ENCODE measurements at places on chromosomes 3 and 15.
A peak's percentile ranks its signal among the peaks of the same experiment; 100 is the strongest.

- DNase-seq: no peak
Observed at GRCh38 chr3:106399761-106400160, 530.9 kb upstream of the CBLB start.

- DNase-seq: no peak
Observed at GRCh38 chr15:51328926-51329325, 9.5 kb downstream of the CYP19A1 start.

DNA sequence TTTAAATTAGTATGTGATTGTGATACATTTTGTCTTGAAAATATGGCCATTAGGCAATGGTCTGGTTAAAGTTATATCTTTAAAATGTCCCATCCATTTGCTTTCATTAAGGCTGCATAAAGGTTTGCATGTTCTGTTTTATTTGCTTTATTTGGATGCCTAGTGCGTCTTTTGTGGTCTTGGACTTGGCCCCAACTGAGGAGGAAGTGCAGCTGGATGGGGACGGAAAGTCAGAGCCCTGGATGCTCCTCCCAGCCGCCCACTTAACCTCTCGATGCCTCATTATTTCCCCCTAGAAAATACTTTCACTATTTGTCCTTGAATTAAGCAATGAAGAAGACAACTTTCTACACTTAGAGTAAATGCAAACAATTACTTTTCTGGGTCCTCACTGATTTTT is 898.2 kb downstream of the MCTP2 start:
- no peak for DNase-seq

DNA sequence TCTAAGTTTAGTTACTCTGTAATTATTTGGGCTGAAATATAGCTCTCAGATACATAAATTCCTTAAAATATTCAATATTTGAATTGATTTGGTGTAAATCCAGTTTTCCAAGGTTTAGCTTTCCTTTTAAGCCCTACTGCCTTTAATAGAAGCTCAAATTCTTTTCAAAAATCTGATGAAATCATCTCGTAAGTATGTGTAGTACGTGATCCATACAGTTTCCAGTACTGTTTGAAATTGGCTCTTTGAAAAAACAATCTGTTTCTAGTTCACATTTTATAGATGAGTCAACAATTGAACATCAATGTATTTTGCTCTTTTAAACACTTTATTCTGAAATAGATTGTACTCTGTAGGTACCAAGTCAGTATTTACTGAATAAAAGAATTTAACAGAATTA is 84.2 kb downstream of the LRRC49 start:
- no peak for DNase-seq

DNA sequence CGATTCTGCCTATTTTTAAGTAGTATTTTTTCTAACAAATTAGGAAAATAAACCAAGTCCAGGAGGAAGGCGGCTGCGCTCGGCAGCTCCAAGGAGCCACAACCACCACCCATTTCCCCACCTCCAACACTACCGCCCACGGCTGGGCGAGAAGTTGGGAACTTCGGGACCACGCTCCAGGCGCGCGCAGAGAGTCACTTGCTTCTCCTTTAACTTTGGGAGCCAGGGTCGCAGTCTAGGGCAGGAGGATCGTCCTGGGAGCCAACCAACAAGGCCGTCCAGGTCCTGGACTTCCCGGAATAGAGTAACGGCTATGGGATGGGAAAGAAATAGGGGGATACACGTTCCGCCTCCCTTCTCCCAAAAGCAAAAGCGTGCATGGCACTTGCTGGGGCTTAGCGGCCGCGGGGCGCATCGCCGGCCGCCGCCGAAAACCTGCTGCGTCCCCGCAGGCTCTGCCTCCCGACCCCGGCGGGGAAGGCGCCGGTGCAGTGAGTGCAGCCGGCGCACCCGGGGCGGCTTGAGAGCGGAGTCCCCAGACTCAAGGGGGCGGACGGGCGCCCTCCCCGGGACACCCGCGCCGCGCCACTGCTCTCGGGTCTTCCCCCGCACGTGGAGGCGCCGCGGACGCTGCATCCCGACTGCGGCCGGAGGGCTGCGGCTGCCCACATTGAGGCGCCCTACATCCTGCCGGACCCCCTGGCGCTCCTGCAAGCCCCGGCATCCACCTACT is 699 bp downstream of the MEGF11 start:
- DNase-seq: no peak

- no peak for DNase-seq
Observed at GRCh38 chr3:87128006-87128405, 99.1 kb upstream of the CHMP2B start.

DNA sequence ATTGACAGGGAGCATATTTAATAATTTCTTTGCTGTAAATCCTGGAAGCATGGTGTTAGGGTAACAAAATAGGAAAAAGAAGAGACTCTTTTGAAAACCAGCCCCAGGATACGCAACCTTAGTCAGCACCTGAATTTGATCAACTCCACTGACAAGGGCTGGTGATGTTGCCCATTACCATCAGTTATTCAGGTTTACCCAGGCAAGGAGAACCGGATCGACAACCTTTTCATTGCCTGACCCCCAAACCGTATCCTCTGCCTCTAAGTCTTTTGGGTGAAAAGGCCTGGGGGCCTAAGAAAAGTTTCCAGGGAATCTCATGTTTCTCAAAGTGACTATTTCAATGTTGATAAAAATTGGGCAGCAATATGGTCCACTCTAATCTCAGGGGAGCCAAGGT is 313.3 kb downstream of the KBTBD8 start:
- no peak for DNase-seq

DNA sequence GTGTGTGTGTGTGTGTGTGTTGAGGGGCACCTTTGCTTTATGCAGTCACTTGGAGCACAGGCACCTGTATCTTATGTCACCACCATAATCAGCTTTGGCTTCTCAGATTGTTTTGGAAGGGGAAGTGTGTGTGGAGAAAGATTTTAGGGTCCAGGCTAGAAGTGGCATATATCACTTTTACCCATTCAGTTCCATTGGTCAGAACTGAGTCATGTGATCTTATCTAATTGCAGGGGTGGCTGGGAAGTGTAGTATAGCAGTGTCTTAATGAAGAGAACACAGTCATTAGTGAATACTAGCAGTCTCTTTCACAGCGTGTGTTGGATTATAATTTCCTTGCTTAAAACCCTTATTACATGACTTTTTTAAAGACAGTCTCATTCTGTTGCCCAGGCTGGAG is 20.6 kb downstream of the NCK1 start:
- peak; percentile 62 for DNase-seq

GRCh38 chr3:126760541-126760940 is 56.5 kb downstream of the CHCHD6 start:
- DNase-seq: no peak

DNA sequence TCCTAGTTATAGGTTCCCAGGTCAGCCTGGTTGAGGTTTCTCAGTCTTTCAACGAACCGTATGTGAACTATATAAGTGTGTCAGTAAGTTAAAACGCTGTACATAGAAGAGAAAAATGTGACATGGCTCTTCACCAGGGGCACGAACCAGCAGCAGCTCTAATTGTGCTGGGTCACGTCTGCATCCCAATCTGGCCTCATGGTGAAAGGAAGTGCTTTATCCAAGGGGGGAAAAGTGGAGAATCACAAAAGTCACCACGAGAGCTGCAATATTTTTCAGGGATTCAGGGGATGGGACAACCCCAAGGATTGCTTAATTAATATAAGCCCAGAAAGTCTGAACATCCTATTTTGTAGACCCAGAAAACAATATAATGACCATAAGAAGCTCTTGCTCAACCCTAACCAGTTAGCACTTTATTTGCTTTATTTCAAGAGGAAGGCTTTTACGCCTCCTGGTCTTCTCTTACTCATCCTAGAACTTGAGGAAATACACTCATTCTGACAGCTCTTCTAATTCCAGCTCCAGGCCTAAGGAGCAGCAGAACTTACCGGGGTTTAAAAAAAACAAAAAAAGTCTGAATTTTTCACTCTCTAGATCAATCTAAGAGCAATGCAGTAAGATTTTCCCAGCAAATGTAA is 16.5 kb downstream of the ANXA2 start:
- no peak for DNase-seq

GRCh38 chr15:78316283-78317083 is 17.1 kb upstream of the SKIC8 start:
- no peak for DNase-seq

DNA sequence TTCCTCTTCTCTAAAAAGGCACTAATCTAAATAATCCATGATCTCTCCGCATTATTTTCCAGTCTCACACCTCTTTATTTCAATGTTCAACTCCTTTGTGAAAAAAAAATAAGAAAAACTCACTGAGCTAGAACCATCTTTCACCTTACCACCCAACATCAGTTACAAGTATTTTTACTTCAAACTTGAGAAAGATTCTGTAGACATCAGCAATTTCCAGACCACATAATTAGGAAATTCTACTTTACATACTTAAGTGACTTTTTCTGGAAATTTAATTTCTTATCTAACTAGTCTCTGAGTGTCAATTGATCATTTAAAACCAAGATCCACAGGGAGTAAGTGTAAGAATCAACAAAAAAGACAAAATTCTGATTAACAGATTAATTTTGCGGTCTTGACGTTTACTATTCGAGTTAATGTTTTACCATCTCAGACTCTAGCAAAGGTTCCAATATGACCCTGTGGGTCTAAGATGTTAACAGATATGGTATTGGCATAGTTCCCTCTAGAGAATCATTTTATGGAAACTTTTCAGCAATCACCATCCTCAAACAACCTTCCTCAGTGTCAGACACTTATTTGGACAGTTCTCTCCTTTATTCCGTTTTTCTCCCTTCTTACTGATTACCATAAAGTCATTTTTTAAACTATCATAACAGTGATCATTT is 5.1 kb downstream of the ATP13A3 start:
- no peak for DNase-seq

DNA sequence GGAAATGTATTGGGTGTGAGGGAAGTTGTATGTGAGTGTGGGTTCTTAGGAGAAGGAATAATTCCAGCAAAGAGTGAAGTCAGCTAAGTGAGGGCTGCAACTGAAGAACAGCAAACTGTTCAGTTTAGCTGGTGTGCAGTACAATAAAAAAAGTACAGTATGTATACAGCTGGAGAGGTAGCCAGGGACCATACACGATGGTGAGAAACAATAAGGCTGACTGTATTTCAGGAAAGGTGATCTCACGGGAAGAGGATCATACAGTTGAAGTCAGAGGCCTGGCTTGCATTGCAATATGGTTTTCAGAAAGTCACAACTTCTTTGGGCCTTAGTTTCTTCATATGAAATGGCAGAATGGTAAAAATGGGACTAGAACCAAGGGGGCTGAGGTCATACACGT is 222.4 kb downstream of the NEK10 start:
- no peak for DNase-seq

GRCh38 chr3:182792901-182793662 is at the start of gene ATP11B:
TSS of gene ATP11B (plus strand) at chr3:182793504. CDS start at chr3:182793760, 256 bp downstream.
- DNase-seq: peak; percentile 93

DNA sequence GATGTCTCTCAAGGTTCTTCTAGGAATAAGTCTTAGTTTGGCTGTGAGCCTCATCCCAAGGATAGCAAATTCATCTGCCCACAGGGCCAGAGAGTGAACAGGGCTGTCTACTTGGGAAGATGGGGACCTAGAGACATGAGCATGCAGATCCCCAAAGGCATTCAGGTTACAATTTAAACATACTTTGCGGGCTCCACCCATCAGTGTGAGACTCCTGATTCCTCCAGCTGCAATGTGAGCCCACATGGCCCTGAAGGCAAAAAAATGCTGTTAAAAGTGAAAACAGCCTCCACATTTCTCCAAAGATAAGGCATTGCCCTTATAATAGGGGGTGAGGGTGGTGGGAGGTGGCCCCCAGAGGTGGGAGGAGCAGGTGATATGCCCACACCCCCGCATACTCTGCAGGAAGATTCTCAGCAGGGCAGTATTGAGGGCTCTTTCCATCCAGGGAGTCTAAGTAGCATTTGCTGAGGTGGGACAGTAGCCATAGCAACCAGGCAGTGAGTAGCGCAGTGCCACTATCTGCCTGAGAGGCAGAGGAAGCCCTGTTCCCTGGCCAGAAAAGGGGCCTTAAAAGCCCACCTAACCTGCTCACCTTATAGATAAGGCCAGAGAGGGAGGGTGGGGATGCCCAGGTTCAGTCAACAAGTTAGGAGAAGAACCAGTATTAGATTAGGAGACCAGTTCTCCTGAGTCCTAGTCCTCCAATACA is 31.2 kb downstream of the TGM4 start:
- no peak for DNase-seq

DNA sequence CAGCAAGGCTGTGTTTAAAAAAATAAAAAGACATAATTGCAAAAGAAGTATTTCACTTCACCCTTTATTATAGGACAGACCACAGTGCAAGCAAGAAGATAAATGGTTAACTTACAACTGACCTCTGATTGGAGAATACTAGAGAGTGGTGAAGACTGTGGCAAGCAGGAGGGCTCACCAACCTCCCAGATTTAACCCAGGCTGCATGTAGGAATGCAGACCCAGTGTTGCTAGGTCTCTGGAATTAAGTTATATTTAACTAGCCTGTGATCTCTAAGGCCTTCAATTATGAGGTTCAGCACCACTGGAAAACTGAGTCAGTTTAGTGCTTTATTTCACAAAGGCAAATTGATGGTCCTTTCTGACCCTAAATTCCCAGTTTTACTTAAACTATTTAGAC is 436.6 kb downstream of the LPP start:
- DNase-seq: no peak

GRCh38 chr3:126341755-126342150 is 15.5 kb downstream of the KLF15 start:
- no peak for DNase-seq

DNA sequence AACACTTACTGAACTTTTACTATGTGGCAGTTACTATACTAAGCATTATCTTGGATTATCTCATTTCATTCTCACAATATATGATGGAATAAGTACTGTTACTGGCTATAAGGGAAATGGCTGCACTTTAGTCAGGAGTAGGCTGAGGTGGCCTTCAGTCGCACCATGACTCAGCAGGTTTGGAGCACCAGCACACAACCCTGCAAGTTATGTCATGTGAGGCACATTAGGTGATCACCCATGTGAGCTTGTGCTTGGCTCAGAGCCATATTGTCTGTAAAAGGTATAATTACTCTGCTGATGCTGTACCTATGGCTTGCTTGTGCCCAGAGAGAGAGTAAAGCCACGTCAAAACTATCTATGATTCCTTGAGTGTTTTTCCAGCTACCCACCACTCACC is 54.1 kb upstream of the TIPARP start:
- peak; percentile 69 for DNase-seq

DNA sequence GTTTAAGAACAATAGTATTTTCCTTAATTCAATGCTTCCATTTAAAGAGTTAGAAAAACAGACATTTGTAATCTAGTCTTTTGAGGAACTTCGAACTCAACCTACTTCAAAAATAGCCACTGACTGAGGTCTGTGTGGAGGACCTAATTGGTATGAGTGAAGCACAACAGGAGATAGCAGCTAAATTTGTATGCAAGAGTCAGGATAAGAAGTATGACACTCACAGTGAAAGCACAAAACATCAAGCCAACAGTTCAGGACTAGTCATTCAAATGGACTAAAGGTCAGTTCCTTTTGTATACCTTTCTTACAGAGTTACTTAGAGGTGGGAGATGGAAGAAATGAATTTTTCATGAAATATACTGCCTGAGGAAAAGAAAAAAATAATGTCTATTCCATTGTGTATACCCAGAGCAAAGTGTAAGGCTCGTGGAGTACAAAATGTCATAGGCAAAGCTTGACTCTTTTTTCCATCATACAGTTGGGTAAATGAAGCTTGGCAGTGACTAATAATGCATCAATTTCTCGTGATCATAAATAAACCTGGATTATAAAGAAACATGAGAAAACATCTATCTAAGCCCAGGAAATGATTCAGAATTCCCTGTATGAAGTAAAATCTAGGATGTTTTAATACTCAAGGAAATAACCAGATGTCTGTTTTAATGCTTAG is 1005.2 kb upstream of the CADM2 start:
- DNase-seq: no peak

GRCh38 chr3:125231895-125232294 is 19.3 kb upstream of the SLC12A8 start:
- no peak for DNase-seq

- no peak for DNase-seq
Observed at GRCh38 chr3:135967867-135968266, 2.3 kb downstream of the PPP2R3A start.

Data from Karpas-422 (cell line).